ENCODE measurements at places on chromosomes 6 and 20.

DNA sequence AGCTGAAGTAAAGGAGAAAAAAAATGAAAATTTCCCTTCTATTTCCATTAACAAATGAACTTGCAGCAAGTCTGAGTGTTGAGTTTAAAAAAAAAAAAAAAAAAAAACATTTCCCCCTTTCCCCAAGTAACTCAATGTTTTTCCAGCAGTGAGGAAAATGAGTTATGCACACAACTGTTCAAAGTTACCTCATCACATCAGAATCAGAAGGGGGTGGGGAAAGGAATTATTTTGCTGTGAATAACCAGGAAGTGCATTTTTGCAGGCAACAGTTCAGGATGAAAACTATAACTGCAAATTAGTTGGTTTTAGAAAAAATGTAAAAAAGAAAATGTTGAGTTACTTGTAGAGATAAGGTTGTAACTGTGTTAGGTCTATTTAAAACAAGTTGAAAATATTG is 568.9 kb upstream of the CITED2 start:
- peak; percentile 98 for DNase-seq

DNA sequence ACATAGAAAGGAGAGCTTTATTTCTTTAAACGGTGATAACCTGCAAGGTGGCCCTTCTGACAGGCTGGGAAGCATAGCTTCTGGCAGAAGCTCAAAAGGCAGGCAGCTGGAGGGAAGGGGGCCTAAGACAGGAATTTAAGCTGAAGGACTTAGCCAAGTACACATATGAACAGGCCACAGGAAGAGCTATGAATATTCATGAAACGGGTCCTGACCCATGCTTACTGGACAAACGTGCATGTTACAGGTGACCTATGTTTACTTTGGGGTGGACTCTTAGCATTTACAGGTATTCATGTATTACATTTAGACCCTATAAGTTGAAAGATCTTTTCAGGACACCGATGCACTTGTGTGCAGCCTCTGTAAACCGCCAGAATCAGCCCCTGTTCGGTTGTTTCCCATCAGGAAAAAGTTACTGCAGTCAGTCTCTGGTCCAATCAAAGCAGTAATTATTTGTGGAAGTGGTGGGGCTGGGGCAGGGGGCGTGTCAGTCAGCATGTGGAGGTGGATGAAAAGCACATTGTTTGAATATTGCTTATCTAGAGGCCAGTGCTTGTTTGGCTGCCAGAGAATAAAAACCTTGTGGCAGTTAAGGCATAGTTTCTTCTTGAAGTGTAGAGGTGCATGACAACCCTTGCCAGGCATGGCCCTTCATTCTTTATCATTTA is 2.9 kb upstream of the GZF1 start:
- no peak for DNase-seq

DNA sequence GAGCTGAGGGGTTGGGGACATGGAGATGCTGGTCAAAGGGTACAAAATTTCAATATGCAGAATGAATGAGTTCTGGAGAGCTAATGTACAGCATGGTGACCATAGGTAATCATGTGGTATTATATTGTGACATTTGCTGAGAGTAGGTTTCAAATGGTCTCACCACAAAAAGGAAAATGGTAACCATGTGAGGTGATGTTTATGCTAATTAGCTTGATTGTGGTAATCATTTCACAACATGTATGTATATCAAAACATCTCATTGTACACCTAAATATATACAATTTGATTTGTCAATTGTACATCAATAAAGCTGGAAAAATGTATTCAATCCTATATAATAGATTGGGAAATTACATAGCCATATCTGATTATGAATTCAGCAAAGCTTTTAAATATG is 29.5 kb upstream of the TMEM14A start:
- DNase-seq = no peak

DNA sequence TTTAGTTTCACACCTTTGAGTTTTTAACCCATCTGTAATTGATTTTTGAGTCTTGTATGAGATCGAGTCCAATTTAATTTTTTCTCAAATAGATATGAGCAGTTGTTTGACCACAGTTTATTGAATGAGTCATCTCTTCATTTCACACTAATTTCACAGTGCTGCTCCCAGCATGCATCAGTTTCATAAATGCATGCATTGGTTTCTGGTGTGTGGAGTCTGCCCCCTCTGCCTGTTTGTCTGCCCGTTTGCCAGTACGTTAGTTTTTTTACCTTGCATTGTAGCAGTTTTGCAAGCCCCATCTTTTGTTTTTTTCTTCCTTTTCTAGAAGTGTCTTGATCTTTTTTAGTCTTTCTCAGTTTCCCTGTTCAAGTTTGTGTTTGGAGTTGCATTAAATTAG is 11.9 kb downstream of the SLX4IP start:
- DNase-seq = peak; percentile 82

DNA sequence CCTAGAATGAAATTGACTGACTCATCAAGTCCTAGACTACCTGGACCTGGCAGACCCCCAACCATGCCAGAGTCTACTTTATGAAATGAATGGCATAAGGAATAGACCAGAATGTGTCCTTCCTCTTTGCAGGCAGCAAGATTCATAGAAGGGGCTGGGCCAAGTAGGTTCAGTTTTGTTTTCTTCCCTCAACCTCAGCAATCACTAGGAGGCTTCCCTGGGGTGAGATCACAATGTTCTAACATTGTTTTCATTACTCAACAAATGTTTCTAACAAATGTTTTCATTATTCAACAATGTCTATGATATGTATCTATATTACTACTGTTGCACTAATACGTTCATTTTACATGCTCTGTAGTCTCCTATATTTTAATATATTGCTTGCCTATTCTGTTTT is 8.4 kb upstream of the FAM162B start:
- DNase-seq = no peak

DNA sequence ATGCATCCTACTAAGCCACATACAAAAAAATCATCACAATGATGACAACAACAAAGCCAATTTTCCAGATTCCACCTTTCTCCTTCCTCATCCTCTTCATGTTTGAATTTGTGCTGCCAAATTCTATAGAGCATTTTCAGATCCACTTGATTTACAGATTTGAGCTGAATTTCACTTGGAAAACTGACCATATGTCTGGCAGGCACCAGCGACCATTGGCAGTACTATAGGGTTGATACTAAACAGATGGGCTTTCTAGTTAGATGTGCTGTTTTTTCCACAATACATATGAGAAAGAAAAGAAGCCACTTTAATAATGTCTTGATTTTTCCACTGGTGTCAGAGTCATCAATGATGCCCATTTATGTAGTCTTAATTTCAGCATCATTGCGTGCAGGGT is 127.0 kb downstream of the PHACTR3 start:
- DNase-seq = no peak

DNA sequence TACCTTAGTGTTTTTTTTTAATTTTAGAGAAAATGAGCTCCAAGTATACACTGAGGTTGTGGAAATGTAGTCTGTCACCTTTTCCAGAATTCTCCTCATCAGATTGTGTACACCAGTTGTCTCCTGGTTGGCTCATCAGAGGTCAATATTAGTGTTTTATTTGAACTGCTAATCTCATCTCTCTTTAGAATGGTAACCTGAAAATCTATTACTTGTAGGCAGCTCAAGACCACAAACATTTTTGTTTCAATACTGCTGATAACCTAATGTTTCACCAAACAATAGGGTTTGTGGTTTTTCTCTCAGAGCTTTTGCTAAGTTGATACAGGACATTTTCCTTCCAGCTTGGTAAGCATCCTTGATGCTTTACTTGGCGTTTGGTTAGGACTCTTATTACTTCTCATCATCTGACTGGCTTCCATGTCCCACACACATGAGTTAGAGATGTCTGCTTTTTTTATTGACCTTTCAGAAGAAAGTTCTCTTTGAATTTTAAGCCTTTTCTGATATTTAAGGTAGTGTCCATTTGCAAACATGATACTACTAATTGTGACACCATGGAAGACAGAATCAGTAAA is 15.1 kb downstream of the ADGRG6 start:
- no peak for DNase-seq

All from fibroblast of skin of scalp (primary cell).